Common myeloid progenitor, CD34-positive (primary cell): ENCODE measurements at places on chromosomes 6 and 20.

DNA sequence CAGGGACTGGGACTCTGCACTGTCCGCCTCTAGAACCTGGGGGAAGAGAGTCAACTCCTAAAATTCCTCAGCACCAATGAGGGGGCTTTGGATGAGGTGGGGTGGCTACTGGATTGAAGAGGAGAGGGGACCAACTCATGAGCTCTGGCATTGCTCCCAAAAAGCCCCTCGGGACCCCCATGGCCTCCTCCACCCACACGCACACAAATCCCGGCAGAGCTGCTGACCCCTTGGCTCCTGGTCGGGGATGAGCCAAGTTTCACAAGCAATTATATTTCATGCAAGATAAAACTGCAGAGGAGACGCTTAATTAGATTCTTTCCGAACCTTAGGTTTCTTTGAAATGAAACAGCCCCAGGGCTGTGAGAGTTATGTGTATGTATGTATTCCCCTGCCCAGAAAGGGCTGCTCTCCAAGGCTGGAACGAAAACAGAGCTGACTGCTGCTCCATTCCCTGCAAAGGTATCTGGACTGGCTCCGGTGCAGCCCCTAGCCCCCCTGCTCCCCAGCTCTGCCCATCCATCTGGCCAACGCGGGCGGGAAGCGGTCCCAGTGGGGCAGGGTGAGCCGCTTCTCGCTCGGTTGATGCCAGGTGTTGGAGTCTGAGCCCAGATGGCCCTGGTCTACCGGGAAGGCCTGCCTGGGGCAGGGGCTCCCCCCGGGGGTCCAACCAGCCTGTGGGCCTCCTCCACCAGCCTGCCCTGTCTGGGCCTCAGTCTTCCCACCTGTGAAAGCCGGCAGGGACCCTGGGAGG is 46.8 kb upstream of the STX16 start:
- no peak for DNase-seq

DNA sequence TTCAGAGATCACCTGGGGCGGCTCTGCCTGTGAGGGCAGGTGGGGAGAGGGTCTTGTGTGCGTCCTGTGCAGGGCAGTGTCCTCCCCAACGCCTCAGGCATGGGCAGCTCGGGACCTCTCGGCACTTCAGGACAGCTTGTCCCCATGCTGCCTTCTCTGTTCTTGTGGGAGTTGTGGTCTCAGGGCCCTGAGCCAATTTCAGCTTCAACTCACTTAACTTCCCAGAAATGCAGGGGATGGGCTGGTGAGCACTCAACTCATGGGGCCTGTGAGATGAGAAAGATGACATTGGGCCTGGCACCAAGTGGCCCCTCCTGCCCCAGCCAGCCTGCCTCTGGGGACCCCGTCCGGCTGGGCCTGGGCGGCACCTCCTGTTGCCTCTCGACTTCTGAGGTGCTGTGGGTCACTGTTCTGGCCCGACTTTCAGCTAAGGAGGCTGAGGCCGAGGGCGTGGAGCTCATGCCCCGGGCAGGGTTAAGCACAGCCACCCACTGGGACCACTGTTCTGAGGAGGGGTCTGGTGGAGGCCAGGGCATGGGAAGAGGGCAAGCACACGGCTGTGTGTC is 6.7 kb downstream of the RGS19 start:
- DNase-seq = no peak

DNA sequence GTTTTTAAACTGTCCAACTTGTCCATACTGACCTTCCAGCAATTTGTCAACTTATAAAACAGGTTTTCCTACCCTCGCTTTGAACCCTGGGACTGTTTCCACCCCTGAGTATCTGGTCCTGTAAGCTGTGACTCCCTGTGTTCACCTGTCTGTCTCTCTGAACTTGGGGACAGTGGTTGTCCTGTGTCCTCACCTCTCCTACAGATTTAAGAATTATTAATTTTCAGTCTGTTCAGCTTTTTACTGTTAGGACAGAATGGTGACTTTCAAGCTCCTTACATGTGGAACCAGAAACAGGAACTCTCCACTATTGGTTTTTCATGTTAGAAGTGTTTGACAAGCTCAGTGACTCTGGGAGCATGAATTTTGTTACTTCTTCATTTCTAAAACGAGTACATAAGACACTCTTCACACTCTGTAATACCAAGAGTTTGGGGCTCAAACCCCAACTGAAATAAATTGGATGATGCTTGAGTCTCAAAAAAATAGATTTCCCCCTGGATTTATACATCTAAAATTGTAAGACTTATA is 713.9 kb downstream of the COL12A1 start:
- DNase-seq = no peak

GRCh38 chr20:12152996-12153395 is 235.3 kb downstream of the BTBD3 start:
- DNase-seq = no peak

- peak; percentile 30 for DNase-seq
Observed at GRCh38 chr20:21512634-21513180, 1.2 kb downstream of the NKX2-2 start.
